B cell (primary cell): ENCODE measurements at places on chromosomes 5 and 9. TPM values are rescaled to one million over a fixed set of nuclear protein-coding genes. Genes with fewer than 3 reads are reported as not detected.

The SLC2A6 gene
- total RNA-seq, result 47.0 and 51.8 TPM in 2 replicates

DNA sequence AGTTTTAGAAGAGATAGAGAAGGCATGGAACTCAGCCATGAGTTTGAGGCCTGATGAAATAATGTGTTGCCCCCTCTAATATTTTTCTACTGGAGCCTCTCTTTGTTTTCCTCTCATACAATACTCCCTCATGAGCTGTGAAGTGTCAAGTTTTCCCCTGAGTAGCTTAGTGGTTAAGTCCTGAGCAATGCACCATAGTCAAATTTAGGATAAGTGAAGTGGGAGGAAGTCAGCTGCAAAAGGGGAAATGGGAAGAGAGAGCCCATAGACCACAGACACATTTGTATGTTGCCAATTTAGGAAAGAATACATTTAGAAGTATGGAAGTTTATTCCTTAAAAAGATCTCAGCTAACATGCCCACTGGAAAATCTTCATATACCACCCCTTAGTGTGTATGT is 171.5 kb upstream of the NREP start:
- no peak for DNase-seq

DNA sequence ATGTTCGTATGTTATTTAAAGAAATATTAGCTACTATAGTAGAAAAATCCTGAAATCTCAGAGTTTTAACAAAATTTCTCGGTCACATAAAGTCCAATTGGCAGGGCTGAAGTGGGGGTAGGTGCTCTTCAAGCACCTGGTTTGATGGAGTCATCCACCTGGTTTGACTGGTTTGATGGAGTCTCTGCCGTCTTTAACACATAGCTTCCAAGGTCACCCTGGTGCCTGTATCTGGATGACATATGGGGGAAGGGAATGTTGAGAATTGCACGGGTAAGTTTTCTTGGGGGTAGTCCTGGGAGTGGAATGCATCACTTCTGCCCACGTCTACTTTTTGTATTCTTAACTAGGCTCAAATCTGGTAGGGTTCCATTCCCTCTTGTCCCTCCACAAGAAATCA is 351.2 kb downstream of the SH3GL2 start:
- no peak for DNase-seq

The PGM5 gene
- total RNA-seq, result not detected in 2 replicates

The MLANA gene
- total RNA-seq, result not detected in 2 replicates

The SPRY4 gene
- total RNA-seq, result not detected in 2 replicates

GRCh38 chr9:86328156-86328555 is 26.1 kb downstream of the TUT7 start:
- DNase-seq, result no peak

- DNase-seq, result no peak
Observed at GRCh38 chr5:143106174-143106573, 297.3 kb downstream of the NR3C1 start.

GRCh38 chr9:137007108-137007815 is 10.9 kb upstream of the CLIC3 start:
- no peak for DNase-seq

- DNase-seq, result no peak
Observed at GRCh38 chr9:89996116-89996515, 391.3 kb downstream of the GADD45G start.

DNA sequence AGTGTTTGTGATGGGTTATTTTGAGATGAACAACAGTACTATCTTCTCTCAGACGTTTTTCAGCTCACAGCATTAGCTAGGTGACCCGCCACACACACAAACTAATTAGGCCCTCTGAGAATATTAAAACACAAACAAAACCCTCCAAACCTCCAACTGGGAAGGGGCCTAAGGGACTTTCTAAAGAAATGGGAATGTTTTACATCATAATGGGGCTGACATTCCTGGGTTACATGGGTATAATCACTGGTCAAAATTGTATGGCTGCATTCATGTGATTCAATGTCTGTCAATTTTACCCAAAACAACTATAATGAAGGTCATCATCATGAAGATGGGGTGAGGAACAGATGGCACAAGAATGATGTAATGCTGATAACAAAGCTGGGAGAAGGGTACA is 59.6 kb downstream of the SPTLC1 start:
- no peak for DNase-seq

The TAF11L13 gene
- not detected in 2 replicates for total RNA-seq

- DNase-seq, result no peak
Observed at GRCh38 chr9:17330097-17330496, 195.3 kb downstream of the CNTLN start.

DNA sequence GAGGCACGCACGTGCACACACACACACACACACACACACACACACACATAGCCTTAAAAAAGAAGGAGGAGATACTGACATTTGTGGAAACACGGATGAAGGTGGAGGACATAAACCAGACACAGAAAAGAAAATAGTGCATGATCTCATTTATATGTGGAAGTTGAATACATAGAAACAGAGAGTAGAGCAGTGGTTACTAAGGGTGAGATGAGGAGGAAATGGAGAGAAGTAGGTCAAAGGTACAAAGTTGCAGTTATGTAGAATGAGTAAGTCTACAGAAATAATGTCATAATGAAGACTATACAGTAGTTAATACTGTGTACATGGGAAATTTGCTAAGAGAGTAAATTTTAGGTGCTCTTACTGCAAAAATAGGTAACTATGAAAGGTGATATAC is 412.2 kb upstream of the CDH9 start:
- DNase-seq, result no peak

The HTR4 gene
- total RNA-seq, result not detected in 2 replicates

- DNase-seq, result no peak
Observed at GRCh38 chr9:69637817-69638200, 34.4 kb downstream of the APBA1 start.

DNA sequence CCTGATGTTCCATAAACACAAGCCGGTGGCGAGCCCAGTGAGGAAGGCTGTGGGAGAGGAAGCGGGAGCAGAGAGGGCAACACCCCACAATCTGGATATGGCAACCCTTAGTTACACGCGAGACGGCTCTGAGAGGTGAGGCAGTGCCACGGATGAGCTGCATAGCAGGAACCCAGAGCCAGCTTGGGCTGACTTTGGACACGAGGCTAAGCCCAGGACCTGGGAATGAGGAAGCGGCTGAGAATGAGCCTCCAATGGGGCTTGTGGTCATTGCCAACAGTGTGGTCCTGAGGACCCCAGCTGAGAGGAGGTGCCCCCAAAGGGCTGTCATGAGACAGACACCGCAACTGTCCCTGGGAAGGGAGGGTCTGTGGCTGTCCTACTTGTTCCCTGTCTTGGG is 160.0 kb upstream of the SMIM23 start:
- no peak for DNase-seq

The SHISAL2B gene
- total RNA-seq, result not detected in 2 replicates

The GABRB2 gene
- 0.05 and 0.15 TPM in 2 replicates for total RNA-seq

DNA sequence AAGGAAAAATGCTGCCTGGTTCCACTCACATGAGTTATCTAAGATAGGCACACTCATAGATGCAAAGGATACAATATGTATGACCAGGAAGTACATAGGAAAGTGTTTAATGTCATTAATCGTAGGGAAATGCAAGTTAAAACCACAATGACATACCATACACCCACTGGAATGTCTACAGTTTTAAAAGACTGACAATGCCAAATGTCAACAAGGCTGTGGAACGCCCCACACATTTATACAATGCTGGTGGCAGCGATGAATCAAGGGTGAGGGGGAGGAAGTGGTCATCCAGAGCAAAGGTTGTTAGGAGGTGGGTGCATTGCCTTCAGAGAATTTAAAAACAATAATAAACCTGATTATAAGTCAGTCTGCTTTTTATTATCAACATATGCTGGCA is 437.8 kb downstream of the ARHGEF28 start:
- DNase-seq, result no peak

DNA sequence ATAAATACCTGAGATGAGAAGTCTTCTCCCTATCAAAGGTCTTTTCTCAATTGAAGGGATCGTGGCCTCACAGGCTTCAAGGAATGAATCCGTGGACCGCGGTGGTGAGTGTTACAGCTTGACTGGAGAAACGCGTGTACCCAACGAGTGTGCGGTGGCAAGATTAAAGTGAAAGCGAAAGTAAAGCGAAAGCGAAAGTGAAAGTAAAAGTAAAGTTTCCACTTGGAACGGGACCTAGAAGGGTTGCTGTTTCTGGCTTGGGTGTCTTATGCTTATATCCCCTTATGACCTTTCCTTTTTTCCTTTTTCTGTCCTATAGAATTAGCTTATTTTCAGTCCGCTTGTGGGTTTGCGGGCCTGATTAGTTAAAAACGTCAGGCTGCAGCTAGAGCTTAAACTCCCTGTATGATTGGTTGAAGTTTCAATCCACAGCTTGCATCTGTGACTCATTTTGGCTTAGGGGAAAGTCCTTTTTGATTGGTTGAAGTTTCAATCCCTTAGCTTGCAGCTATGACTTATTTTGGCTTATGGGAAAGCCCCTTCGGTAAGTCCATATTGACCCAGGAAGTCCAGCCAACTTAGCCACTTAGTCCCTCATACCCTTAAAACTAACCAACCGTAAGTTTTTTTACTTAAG is 924.3 kb upstream of the CDH10 start:
- peak; percentile 9 for DNase-seq

DNA sequence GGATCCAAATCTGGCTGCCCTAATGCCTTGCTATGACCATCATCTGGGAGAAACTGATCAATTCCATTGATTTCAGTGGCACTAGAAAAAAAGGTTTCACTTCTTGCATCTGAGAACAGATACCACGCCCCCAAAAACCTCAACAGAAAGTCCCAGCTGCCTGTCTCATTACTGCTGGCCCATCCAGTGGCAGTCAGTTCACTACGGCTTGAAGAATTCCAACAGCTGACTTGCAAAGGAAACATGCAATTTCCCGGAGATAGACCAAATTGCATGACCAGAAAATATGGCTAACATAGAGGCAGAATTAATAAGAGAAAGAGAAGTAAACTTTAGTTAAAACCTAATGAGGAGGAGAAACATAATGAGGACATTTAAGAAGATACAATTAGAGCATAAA is 48.6 kb downstream of the UGCG start:
- peak; percentile 64 for DNase-seq

The INSYN2B gene
- not detected in 2 replicates for total RNA-seq

The DENND1A gene
- 26.0 and 30.3 TPM in 2 replicates for total RNA-seq

- DNase-seq, result no peak
Observed at GRCh38 chr9:108642871-108643270, 212.9 kb downstream of the ACTL7B start.

The FYB1 gene
- total RNA-seq, result 1.00 and 1.3 TPM in 2 replicates

The FBN2 gene
- not detected in 2 replicates for total RNA-seq

The ZNF474 gene
- not detected in 2 replicates for total RNA-seq

The TMEM245 gene
- total RNA-seq, result 33.4 and 34.3 TPM in 2 replicates

The FSD1L gene
- 9.8 and 15.2 TPM in 2 replicates for total RNA-seq

GRCh38 chr9:75487856-75488718 is 399.8 kb downstream of the OSTF1 start:
- no peak for DNase-seq

The NKD2 gene
- 0.34 TPM in 1 of 2 replicates, not detected in the other for total RNA-seq

- no peak for DNase-seq
Observed at GRCh38 chr5:97635553-97635952, 452.5 kb upstream of the RIOK2 start.

DNA sequence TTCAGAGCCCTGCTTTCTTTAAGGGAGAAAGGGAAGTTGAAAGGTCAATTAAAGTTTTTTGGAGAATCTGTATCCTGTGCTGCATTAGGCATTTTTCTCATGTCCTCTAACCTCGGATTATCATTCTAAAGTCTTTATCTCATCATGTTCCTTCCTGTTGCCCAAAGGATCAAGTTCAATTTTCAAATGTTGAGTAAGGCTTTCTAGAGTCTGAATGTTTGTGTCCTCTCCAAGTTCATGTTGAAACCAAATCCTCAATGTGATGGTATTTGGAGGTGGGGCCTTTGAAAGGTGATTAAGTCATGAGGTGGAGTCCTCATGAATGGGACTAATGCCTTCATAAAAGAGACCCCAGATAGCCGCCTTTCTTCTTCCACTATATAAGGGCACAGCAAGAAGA is 20.2 kb upstream of the TNC start:
- DNase-seq, result no peak

DNA sequence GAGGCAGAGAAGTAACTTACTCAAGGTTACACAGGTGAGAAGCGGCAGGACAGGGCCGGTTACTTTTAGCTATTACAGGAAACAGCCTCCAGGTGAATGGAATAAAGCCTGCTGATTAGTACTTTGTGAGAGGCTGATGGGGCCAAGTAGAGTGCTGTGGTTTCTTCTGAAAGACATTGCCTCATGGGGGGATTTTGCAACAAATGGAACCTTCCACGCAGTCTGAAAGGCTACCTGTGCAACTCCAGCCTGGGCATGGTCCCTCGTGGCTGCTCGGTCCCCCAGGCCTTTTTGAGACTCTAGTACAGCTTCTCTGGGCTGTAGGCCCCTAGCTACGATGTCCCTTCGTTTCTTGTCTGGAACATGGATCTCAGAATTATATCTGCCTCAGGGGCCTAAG is 2.0 kb downstream of the TMEM268 start:
- DNase-seq, result no peak

DNA sequence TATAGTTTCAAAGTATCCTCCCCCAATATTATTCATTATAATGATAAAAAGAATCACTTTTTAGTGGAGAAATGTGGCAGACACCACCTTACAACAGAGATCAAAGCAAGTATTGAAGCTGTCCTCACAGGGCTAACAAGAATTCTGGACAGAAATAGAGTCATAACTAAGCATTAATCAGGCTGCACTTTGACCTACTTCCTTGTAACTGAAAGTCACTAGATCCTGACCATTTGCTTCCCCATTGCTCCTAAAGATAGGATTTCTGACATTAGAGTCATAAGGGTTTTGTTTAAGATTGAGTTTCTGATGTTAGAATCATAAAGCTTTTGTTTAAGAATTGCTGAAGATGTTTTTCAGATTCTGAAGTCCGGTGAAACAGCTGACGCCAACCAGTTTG is 159.7 kb downstream of the ATP10B start:
- no peak for DNase-seq

- no peak for DNase-seq
Observed at GRCh38 chr5:86030753-86031152, 587.0 kb upstream of the COX7C start.

The SLC25A2 gene
- total RNA-seq, result 3.4 and 3.6 TPM in 2 replicates

DNA sequence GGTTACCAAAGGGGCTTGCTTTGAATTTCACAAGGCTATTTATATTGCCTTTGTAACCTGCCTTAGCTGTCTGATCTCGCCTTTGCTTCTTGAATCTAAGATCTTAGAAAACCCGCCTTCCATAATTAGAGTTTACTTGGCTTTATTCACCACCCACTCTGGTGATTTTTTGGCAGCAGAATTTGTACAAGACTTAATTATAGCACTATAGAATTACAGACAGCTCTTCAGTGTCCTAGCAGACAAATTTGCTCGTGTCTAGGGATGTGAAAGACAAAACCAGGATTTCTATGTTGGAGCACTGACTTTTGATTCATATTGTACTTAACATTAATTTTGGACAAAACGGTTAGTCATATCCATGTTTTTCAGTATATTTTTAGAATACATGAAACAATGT is 306.6 kb downstream of the ADGRV1 start:
- no peak for DNase-seq

The TMOD1 gene
- 1.9 and 2.5 TPM in 2 replicates for total RNA-seq

The FBP2 gene
- total RNA-seq, result not detected in 2 replicates

- DNase-seq, result peak; percentile 89
Observed at GRCh38 chr9:63817622-63818518, 1467.1 kb downstream of the FOXD4L5 start.

The ZNF608 gene
- total RNA-seq, result 17.4 and 21.0 TPM in 2 replicates

The CMYA5 gene
- 0.10 and 0.25 TPM in 2 replicates for total RNA-seq
